IMR-90 (cell line): ENCODE measurements at places on chromosomes 3 and 15. TPM values are rescaled to one million over a fixed set of nuclear protein-coding genes. Genes with fewer than 3 reads are reported as not detected.

The C2CD4A gene
- not detected in 2 replicates for total RNA-seq

The CCRL2 gene
- total RNA-seq = 0.28 and 0.36 TPM in 2 replicates

The GPR156 gene
- 0.18 and 0.28 TPM in 2 replicates for total RNA-seq

The AQP9 gene
- not detected in 2 replicates for total RNA-seq

The CSPG5 gene
- total RNA-seq = under 0.01 TPM in 2 replicates

The IRAK2 gene
- 8.1 and 8.6 TPM in 2 replicates for total RNA-seq

The CD200R1 gene
- under 0.01 TPM in 2 replicates for total RNA-seq

The HOMER2 gene
- total RNA-seq = 0.54 and 0.56 TPM in 2 replicates

The ANKDD1A gene
- 2.8 and 3.6 TPM in 2 replicates for total RNA-seq

- peak; percentile 80 for DNase-seq
These were observed 62.7 kb downstream of the PDE8A start for GRCh38 chr15:85044251-85044853.

- no peak for DNase-seq
These were observed 73.1 kb downstream of the SATB1 start for GRCh38 chr3:18351823-18352744.

DNA sequence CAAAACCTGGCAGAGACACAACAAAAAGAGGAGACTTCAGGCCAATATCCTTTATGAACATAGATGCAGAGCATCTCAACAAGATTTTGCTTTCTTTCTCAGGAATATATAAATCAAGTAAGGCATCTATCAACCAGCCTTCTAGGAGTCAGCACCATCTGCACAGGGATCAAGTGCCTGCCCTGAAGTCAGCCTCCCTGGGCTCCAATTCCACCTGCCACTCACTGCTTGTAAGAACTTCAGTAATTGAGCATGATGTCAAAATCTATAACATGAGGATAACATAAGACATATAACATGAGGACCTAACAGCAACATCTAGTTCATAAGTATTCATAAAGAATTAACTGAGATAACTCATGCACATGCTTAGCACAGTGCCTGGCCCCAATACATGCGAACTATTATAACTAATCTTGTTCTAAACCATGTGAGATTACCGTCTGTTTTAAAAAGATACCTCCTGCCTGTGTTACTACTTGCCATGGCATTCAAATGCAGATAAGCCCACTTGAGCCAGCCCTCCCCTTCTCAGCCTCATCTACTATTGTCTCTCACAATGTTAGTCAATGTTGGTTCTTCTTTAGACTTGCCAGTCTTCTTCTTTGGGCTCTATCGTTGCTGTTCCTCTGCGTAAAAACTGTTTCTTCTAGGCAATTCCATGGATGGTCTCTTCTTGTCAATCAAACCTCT, 91.6 kb downstream of the PLD1 start:
- DNase-seq = no peak

DNA sequence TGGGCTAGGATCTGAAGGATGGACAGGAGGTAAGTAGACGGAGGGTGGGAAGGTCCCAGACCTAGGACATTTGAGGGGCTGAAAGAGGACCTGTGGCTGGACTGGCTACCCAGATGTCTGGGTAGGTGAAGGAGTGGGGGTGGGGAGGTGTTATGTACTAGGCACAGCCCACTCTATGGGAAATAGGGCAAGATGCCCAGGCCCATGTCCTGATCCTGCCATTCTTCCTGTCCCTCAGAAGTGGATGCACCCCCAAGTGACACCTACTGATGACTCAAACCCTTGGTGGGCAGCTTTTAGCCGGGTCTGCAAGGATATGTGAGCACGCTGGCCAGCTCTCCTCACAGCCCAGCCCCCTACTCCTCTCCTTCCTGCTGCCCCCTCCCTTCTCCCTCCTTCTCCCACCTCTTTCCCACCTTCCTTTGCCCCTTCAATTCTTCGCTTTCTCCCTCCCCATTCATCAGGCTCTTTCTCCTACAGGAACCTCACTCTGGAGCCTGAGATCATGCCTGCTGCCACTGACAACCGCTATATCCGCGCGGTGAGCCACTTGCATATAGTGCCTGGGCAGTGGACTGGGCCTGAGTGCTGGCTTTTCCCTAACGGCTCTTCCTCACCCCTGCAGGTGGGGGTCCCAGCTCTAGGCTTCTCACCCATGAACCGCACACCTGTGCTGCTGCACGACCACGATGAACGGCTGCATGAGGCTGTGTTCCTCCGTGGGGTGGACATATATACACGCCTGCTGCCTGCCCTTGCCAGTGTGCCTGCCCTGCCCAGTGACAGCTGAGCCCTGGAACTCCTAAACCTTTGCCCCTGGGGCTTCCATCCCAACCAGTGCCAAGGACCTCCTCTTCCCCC, 5.2 kb downstream of the ACY1 start:
- no peak for DNase-seq

- DNase-seq = peak; percentile 19
These were observed 137.1 kb downstream of the CBLB start for GRCh38 chr3:105731686-105732085.

- DNase-seq = peak; percentile 84
These were observed 30.8 kb downstream of the DNAH1 start for GRCh38 chr3:52346623-52347530.

DNA sequence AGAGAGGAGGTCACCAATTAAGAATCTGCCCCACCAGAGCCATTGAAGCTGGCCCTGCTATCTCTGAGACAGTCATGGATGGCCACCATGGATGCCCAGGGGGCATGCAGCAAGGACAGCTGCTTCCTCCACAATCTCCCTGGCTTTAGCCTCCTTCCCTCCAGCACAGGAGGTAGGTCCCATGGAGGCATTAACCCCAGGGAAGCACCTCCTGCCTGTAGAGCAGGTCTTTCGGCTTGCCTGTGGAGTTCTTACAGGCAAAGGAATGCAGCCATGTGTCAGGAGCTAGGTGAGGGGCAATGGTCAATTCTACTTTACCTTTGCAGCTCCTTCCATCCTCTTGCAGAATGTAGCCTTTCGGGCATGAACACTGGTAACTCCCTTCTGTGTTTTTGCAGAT, 93.8 kb downstream of the DUT start:
- DNase-seq = no peak

GRCh38 chr3:185153171-185153771, 411 bp upstream of the C3orf70 start:
- no peak for DNase-seq

GRCh38 chr3:36871379-36872126, 73.3 kb downstream of the TRANK1 start:
- DNase-seq = peak; percentile 65

DNA sequence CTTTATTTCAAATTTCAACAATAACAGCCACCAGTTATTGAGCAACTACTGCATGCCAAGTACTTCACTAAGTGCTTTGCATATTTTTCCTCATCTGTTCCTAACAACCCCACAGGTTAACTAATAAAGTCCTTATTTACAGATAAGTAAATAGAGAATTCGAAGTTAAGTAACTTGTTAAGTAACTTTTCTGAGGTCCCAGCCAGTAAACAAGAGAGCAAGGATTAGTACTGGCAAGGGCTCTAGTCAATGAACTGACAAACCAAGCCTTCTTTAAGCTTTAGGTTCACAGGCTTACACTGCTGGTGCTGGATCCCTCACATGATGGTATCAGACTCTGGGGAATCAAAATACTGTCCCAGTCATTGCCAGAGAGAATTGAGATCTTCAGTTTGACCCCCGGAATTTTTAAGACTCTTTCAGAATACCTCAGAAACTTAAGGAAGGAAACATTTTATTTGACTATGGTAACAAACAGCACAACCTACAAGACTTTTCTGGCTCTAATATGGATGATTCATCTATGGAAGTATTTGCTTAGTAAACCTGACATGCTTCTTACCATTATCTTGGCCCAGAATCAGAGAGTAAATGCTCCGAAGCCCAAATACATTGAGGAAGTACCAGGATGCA, 16.5 kb downstream of the EMC3 start:
- DNase-seq = peak; percentile 83

GRCh38 chr3:107273771-107274170, 103.5 kb upstream of the CCDC54 start:
- DNase-seq = no peak

- DNase-seq = no peak
These were observed 60.3 kb downstream of the MYO9A start for GRCh38 chr15:72057548-72058091.

DNA sequence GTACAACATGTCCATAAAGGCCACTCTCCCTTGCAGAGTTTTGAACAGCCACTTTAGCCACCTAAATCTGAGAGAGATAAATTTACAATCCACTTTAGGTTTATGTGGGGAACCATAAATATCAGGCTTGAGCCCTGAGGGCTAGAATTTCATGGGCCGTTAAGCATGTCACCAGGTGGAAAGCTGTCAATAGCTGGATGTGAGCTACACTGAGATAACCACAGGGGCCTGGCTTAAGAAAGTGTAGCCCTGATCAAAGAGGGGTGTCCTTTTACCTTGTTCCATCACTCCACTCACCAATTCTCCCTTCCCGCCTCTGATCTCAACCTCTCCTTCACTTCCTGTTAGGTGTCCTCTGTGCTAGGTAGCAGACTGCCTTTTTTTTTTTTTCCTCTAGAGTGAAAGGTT, 172.8 kb upstream of the ICE2 start:
- no peak for DNase-seq

GRCh38 chr3:126481808-126482502, 6.3 kb upstream of the ZXDC start:
- DNase-seq = peak; percentile 27

DNA sequence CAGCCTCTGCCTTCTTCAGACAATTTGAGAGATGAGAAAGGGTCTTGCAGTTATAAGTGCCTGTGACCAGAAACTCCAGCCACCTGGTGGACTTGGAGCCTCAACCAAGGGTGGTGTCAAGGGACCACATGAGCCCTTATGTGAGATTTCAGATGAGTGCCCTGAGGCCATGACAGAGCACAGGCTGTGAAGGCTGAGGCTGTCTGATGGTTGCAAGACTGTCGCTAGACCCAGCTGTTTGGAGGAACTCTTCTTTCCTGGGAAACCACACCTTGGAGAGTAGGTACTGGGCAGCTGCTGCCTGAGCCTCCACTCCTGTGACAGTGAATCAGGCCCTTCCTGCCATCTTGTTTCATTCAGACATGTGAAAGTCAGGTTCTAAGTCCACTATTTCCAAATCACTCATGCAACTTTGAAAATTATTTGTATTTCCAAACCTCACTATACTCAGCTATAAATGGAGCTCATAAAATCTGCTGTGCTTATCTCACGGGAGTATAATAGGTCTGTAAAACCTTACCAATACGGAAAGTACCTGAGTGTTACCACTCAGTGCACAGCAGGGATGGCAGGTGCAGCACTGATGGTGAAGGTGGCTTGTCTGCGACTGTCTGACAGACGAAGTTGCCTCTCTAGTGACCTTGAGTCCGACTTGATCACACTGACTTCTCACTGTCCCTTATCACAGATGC, 99.4 kb downstream of the RPL39L start:
- no peak for DNase-seq

DNA sequence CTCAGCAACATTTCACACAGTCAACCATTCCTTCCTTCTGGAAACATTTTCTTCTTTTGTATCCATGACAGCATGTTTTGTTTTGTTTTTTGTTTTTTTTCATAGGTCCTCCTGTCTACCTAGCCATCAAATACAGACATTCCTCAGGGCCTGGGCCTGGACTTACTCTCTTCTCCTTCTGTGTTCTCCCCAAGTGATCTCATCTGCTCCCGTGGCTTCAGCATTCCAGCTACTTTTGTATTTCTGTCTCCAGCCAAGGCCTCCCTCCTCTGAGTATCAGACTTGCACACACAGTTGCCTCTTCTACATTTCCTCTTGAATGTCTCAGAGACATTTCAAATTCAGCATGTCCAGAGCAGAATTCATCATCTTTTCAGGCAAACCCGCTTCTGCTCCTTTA, 82.4 kb downstream of the HCN4 start:
- peak; percentile 15 for DNase-seq

DNA sequence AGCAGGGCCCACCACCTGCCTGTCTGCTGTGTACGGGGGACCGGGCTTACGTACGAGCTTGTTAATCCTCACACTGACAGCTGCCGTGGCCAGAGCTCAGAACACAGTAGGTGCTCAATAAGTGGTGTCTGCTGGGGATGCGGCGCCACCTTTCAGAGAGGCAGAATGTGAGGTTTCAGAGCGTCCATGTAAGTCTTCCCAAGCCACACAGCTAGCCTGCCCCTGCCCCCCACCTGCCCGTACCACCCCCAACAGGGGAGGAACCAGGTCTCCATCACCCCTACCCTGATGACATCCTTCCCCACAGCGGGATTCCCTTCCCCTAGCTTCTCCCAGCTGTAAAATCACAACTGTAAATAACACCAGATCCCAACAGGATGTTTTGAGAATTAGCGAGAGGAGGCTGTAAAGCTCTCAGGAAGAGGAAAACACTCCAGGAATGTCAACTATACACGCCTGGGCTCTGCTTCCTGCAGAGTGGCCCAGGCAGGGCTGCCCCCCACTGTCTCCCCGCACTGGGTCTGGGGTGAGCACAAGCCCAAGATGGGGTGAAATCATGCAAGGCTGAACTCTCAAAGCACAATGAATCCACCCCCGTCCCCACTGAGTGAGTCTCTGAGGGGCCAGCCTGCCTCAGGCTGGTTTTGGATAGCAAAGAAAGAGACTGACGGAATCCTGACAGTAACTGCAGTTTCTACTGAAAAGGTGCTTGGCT, 250.1 kb upstream of the LYSMD4 start:
- DNase-seq = no peak
